IMR-90 (cell line): ENCODE measurements at places on chromosomes 5 and 9.
A peak's percentile ranks its signal among the peaks of the same experiment; 100 is the strongest.

- DNase-seq: peak; percentile 55
Measured at GRCh38 chr9:80994892-80995291, 694.5 kb downstream of the TLE1 start.

DNA sequence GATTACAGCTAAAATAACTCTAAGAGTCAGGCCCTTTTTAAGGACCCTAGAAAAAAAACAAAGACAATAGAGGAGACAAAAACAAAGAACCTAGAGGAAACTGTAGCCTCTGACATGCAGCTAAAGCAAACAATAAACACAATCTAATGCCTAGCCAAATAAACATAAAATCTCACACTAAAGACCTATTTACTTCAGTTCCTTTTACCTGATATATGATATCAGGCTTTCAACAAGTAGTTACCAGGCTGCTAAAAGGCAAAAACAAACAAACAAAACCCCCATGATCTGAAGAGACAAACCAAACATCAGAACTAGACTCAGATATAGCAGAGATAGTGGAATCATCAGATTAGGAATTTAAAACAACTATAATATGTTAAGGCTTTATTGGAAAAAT lies 226.5 kb upstream of the POU5F2 start:
- no peak for DNase-seq

DNA sequence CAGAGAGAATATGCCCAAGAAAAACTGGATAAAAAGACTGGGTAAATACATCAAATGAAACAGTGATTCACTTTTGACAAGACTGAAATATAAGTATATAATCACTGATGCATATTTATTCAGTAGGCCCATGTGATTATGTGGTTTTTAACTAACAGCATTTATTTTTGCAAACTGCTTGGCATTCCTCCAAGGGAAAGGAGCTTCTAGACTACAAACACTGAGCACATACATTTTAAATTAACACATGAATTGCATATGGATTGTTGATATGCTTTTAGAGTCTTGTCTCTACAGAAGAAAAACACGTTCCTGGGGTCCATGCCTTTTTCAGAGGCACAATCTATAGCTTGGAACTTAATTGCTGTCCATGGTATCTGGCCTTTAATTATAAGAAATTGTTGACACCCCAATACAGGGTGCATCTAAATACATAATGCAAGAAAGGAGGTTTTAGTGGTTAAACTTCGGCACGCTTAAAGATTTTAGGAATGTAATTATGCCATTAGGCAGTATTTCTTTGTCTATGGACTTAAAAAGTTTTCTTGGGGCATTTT lies 6.9 kb upstream of the MEIKIN start:
- DNase-seq: peak; percentile 1

GRCh38 chr5:134101686-134102439 lies 12.6 kb upstream of the TCF7 start:
- no peak for DNase-seq

DNA sequence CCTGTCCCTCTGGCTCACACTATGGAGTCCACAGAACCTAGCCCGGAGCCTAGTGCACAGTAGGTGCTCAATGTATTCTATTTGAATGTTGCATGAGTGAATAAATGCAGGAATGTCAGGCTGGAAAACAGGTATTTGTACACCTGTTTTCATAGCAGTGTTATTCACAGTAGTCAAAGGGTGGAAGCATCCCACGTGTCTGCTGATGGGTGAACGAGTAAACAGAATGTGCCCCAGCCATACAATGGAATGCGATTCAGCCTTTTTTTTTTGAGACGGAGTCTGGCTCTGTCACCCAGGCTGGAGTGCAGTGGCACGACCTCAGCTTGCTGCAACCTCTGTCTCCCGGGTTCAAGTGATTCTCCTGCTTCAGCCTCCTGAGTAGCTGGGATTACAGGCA lies 31.5 kb upstream of the IER5L start:
- no peak for DNase-seq

DNA sequence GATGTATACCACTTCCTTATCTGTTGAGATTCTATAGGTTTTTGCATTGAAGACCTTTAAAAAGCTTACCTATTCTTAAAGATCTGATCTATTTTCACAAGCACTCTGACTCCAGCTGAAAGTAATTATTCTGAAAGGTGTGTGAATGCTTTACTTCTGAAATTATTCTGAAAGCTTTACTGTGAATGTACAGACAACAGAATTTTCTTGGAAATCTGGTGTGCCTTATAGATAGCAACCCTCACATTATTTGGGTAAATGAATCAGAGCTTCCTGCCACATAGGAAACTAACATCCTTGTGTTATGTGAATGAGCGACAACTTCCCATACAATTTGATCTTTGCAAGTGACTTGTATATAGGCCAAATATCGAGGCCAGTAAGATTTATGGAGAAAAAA lies 6.5 kb downstream of the CDO1 start:
- no peak for DNase-seq

GRCh38 chr9:91694081-91694870 lies 255.8 kb downstream of the ROR2 start:
- DNase-seq: no peak

DNA sequence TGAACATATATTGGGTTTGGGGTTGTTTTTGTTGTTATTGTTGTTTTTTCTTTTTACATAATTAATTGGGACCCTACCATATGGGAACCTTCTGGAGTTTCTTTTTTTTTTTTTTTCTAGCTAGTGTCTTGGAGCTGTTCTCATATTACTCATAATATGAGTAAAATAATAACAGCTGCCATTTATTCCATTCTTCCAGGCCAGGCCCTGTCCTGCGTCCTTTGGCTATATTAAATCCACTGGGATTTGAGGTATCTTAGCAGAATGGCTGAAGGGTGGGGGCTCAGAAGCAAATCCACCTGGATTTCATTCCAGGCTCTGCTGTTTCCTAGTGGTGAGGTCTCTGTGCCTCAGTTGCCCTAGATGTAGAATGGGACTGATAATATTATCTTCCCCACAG lies 47.2 kb upstream of the RPL26L1 start:
- DNase-seq: no peak

- peak; percentile 59 for DNase-seq
Measured at GRCh38 chr9:96874947-96875460, 20.7 kb upstream of the ZNF782 start.

DNA sequence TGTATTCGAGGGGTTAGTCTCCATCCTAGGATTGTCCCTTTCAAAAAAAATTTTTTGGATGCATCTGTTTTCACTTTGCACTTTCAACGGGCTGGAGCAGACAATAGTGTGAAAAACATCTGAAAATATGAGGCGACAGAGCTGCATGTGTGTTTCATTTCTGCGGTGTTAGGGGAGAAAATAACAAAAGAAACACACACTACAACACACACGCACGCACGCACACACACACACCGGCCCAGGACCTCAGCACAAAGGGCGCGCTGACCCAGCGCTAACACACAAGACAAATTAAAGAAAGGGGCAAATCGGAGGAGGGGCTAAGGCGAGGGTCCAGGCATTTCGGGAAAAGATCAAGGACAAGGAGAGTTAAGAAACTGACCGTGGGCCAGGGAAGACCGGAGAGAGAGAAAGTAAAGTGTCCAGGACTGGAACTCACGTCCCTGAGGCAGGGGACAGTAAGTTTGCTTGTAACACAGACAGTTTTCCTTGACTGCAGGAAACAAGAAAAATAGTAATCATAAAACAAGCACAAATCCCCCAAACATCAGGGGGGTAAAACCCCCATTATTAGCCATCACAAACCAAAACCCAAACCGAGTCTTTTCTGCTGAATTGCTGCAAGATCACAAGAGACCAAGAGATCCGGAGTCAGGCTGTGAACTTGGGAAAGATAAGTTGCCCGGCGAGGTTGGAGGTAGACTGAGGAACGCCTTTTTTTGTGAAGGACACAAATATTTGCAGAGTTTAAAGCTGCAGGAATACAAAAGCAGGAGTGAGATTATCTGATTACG lies 302.1 kb downstream of the PARP8 start:
- no peak for DNase-seq

DNA sequence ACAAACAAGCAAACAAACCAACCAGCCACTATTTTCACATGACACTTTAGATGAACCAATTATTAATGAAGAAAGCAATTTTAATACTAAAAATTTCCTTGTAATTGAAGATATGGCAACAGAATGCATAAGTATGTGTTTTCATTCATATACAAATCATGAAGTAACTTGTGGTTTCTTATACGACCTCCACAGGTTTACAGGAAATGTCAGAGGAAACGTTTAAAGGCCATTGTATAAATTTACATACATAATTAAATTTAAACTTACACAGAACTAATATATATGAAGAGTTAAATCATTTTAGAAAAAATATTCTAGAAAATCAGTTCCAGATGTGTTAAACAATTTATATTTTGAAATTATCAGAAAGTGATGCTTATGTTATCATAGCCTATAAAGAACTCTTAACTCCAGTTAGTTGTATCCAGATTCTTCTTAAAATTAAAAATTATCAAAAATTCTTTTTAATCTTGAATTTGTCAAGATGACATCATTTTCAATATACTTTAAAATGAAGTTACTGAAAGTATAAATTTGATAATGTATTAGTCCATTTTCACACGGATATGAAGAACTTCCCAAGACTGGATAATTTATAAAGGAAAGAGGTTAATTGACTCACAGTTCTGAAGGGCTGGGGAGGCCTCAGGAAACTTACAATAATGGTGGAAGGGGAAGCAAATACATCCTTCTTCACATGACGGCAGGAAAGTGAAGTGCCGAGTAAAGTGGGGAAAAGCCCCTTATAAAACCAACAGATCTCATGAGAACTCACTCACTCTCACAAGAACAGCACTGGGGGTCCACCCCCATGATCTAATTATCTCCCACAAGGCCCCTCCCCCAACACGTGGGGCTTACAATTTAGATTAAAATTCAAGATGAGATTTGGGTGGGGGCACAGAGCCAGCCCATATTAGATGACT lies 192.0 kb downstream of the PIK3R1 start:
- DNase-seq: no peak

GRCh38 chr9:72623156-72623555 lies 101.7 kb downstream of the TMC1 start:
- no peak for DNase-seq

- peak; percentile 83 for DNase-seq
Measured at GRCh38 chr5:93053825-93054224, 527.2 kb downstream of the NR2F1-AS1 start.

GRCh38 chr9:120978987-120979386 lies 52.4 kb upstream of the TRAF1 start:
- DNase-seq: no peak

DNA sequence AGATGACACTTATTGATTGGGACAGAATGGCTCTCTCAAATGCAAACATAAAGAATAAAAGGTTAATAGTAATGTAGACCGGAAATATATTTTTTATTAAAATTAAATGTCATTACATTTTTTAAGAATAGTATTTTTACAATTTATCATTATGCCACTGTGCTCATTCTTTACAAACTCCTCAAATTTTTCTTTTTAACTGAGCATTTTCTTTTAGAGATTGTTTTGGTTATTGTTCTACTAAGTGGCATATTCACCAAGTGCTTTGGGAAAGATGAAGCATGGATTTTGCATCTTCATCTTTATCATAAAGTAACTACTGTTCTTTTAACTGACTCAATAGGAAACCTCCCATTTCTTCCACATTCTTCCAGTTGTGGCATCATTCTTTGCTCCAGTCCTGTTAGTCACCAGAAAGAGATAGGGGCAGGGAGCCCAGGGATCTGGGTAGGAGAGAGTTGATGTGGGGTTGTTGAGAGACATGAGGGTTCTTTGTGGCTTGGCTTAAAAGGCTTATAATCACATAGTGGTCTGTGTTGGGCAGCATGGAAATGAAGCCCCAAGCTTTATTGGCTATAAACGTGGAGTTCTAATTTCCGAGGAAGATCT lies 69.8 kb downstream of the SYK start:
- DNase-seq: no peak

- no peak for DNase-seq
Measured at GRCh38 chr9:84993105-84993504, 323.6 kb downstream of the NTRK2 start.

GRCh38 chr9:107615321-107615720 lies 125.8 kb upstream of the KLF4 start:
- peak; percentile 24 for DNase-seq

DNA sequence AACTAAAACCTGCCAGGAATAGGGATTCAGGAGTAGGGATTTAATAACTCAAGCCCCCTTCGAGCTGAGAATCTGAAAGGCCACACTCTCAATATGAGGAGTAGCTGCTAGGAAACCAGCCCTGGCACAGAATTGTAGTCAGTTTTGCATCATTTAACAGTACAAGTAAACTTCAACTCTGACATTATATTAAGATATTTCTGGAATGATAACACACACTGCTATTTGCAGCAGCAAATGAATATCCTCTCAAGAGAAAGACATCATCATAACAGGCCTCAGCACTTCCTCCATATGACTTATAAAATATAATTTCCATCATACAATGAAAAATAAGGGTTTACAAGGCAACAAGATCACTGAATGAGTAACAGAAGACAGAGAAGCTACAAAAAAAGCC lies 138.2 kb upstream of the RFX3 start:
- DNase-seq: peak; percentile 57

- DNase-seq: peak; percentile 95
Measured at GRCh38 chr5:98771382-98772109, 1.9 kb upstream of the RGMB start.

GRCh38 chr5:92890841-92891244 lies 690.2 kb downstream of the NR2F1-AS1 start:
- DNase-seq: peak; percentile 48

DNA sequence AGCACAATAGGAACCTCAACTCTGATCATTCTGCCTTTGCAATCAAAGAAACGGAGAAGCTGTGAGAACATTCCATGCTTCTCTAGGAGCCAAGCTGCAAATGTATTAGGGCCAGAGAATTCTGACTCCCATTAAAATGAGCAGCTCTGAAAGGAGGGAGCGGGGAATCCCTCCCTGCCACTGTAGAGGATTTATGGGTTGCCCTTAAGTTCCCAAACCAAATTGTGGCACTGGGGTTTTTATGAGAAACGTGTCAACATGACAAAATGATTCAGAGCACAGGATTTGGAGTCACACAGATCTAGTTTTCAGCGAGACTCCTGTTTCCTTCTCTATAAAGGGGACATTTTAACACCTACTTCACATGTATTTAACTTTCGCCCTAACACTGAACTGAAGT lies 1.8 kb downstream of the IL6ST start:
- peak; percentile 48 for DNase-seq
